Activated CD4-positive, alpha-beta T cell treated with anti-CD3 and anti-CD28 coated beads, Interleukin-2, amount 50 U/mL, for 24 hours (primary cell): ENCODE measurements at places on chromosomes 12 and 14.

GRCh38 chr12:47271800-47272239 is 192.1 kb upstream of the AMIGO2 start:
- no peak for DNase-seq

DNA sequence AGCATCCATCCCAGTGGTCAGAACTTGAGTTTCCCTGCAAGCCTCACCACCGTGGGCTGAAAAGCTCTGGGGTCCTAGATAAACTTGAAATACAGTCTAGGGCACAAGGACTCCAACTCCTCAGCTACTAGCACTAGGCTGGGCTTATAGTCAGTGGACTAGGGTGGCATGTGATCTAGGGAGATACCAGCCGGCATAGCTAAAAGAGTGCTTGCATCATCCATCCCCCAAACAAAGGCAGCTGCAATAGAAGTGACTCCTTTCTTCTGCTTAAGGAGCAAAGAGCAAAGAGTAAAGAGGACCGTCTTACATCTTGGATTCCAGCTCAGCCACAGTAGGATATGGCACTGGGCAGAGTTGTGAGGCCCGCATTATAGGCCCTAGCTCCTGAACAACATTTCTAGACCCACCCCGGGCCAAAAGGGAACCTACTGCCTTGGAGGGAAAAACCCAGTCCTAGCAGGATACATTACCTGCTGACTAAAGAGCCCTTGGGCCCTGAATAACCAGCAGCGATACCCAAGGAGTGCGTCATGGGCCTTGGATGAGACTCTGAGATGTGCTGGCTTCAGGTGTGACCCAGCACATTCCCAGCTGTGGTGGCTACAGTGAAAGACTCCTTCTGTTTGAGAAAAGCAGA is 17.9 kb upstream of the SOS2 start:
- no peak for DNase-seq

GRCh38 chr12:105083031-105083430 is 1.2 kb downstream of the ALDH1L2 start:
- no peak for DNase-seq

DNA sequence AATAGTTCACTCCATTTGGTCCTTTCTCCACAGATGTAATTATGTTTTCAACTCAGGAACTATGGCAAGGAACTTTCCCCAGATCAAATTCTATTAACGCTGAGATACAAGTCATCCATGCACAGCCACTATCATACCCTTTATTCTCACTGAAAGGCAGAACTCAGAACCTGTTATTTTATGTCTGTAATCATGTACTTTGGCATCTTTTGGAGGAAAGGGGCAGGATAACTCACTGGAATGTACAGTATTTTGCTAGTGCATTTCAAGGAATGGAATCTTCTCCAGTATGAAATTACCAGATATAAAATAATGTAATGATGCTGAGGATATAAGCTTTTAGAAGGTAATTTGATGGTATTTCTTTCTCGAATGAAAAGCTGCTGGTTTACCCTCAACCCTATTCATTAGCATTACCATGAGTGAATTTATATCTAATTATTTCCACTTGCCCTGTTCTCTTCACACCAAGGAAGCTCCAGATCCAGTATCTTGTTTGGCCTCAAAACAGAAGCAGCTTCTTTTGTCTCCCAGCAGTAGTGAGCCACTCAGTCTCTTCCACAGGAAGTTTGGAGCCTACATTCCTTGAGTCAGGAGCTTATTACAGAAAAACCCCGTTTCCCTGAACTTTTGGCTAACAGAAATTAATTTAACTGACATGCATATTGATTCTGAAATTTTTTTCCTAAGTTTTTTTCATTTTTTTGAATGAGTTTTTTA is 10.0 kb upstream of the AMHR2 start:
- DNase-seq, result no peak

GRCh38 chr12:93379981-93380361 is 2.2 kb downstream of the NUDT4 start:
- DNase-seq, result no peak

DNA sequence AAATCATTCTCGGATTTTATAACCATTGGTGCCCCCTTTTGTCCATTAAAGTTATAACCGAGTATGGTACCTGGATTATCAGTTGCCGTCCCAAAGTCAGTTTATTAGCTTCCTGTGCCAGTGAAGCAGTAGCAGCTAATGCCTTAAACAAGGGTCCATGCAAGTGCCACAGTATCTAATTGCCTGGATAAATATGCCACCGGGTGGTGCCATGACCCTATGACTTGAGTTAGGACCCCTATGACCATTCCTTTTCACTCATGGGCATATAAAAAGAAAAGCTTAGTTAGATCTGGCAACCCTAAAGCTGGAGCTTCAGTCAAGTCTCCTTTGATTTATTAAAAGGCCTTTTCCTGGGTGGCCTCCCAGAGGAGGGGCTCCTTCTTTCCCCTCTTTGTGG is 1314.6 kb downstream of the TMEM121 start:
- no peak for DNase-seq

GRCh38 chr12:83183132-83183531 is 496.4 kb downstream of the TMTC2 start:
- DNase-seq, result no peak

GRCh38 chr14:53035336-53036210 is 84.7 kb upstream of the FERMT2 start:
- no peak for DNase-seq

DNA sequence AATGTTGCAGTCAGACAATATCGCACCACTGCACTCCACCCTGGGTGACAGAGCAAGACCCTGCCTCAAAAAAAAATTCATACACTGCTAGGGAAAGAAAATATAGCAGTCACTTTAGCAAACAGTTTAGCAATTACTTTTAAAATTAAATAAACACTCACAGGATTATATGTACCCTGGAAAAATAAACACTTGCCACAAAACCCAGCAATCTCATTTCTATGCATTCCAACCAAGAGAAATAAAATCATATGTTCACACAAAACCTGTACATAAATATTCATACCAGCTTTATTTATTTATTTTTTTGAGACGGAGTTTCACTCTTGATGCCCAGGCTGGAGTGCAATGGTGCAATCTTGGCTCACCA is 20.2 kb downstream of the ATXN2 start:
- DNase-seq, result no peak

GRCh38 chr14:83467811-83468210 is 1934.2 kb upstream of the SEL1L start:
- DNase-seq, result no peak

DNA sequence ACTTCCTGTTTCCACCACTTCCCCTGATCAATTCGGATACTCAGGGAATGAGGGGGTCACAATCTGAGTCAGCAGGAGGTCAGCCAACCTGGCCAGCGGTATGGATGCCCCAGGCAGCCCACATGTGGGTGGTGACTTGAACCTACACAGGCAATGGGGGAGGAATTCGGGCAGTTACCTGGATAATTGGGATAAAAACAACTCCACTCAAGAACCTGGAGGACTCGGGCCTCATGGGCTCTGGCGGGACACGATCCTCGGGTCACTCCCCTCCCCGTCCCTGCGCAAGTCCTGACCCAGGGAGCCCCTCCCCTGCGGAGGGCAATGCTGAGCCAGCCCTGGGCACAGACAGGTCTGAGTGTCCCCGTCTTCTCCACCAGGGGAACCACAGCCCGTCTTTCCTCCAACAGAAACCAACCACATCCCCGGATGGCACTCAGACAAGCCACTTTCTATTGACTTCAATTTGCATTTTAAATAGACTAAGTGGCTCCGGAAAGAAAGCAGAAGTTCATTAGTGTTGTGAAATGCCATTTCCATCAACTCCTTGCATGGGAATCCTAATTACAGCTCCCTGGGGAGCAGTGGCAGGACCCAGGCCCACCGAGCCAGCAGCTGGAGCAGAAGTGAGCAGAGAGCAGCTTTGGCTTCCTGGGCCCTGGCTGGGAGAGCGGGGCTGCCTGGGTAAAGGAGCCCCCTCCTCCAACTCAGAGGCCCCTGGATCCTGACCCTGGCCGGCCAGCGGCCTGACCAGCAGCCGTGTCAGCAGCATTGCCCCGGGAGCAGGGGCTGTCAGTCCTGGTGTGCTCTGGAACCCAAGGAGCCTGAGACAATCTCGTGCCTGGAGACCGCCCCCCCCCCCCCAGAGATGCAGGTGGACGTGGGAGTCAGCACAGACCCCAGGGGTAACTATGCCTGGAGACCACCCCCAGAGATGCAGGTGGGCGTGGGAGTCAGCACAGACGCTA is 374.1 kb downstream of the ADGRD1 start:
- no peak for DNase-seq

GRCh38 chr12:116077431-116077830 is 200.1 kb downstream of the MED13L start:
- no peak for DNase-seq

DNA sequence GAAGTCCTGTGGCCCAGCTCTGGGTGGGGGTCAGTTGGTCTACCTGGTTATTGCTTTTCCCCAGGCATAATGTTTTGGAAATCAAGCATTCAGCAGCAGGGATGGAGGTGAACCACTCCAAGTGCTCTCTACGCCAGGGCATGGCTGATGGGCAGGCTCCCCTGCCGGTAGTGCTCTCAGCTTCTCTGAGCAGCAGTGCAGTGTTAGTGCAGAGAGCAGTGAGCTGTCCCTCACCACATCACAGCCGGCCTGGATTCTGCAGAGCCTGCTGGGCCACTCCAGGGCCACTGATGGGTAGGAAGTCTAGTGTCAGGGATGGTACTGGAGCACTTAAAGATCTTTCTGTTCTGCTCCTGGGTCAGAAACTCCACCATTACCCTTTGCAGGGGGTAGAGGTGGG is 151.1 kb downstream of the CALM1 start:
- DNase-seq, result no peak

GRCh38 chr12:63151623-63152320 is 771 bp upstream of the AVPR1A start:
- no peak for DNase-seq

DNA sequence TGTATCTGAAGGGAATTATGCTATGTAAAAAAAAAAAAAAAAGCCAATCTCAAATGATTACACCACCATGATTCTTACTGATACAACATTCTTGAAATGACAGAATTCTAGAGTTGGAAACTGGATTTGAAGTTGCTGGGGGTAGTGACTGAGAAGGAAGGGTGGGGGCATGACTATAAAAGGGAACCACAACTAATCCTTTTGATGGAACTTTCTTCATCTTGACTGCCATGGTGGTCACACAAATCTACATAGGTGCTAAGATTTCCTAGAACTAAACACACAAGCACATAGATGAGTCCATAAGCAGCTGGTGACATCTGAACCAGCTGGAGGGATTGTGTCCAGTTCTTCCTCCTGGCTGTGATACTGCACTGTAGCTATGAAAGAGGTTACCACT is 51.4 kb downstream of the CLMN start:
- DNase-seq, result no peak

DNA sequence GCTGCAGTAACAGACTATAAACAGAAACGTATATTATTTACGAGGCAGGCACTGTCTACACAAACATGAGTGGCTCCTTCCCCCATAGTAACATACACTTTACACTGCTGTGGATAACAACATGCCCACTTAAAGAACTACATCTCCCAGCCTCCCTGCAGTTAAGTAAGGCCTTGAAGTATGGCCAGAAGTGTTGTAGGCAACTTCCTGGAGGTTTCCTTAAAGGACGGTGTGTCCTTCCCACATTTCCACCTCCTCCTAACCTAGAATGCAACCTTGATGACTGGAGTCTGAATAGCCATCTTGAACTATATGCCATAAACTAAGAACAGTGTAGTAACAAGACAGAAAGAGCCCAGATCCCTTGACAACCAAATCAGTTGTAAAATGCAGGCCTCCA is 20.3 kb downstream of the MED13L start:
- DNase-seq, result no peak

DNA sequence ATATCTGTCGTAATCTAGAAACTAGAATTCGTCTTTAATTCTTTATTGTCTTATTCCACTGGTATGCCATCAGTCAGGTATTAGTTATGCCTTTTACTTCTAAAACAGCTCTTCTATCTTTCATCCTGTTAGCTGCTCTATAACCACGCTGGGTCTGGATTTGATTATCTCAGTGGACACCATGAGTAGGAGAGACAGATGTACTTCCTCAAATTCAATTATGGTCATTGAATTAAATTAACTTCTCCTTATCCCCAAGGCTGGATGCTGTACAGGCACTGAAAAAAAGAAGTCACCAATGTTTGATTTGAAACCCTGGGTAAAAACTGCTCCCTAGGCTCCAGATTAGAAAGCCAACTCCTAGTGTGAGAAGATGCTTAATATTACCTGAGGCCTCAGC is 107.3 kb downstream of the PIK3C2G start:
- no peak for DNase-seq

- DNase-seq, result no peak
These were observed 1.6 kb downstream of the CTDSP2 start for GRCh38 chr12:57844709-57845477.

DNA sequence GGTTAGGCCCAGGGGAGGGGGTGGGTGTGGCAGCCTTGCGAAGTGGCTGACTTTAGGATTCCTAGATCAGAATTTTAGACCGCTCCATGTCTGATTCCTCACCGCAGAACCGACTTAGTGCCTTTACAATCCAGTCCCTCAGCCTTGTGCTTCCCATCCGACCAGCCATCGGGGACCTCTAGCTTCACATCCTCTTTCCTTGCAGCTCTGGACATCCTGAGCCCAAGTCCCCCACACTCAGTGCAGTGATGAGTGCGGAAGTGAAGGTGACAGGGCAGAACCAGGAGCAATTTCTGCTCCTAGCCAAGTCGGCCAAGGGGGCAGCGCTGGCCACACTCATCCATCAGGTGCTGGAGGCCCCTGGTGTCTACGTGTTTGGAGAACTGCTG is 557 bp downstream of the COPS7A start:
- no peak for DNase-seq
